Right cardiac atrium (tissue), 5 donors: ENCODE measurements at places on chromosomes 13 and 19. TPM values are rescaled to one million over a fixed set of nuclear protein-coding genes. Genes with fewer than 3 reads are reported as not detected.
A peak's percentile ranks its signal among the peaks of the same experiment; 100 is the strongest.

GRCh38 chr13:36163809-36164308 lies 32.7 kb upstream of the DCLK1 start:
- DNase-seq, result peak; percentile 75

DNA sequence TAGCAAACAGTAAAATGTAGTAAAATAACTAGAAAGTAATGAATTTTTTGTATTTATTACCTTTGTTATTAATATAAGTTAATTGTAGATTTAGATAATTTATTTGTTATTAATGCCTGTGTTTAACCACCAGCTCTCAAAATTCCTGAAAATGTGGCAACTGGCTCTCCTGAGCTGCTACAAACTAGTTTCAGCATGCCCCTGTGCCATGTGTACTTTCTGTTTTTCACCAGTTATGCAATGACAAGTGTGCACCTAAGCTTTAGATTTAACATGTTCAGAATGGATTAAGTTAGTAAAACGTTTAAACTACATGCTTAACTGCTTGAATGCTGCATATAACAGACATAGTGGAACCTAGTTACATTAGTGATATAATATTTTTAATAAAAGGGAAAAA lies 88.1 kb downstream of the POSTN start:
- DNase-seq, result no peak

Gene MIA
- total RNA-seq, result 3.1 TPM

DNA sequence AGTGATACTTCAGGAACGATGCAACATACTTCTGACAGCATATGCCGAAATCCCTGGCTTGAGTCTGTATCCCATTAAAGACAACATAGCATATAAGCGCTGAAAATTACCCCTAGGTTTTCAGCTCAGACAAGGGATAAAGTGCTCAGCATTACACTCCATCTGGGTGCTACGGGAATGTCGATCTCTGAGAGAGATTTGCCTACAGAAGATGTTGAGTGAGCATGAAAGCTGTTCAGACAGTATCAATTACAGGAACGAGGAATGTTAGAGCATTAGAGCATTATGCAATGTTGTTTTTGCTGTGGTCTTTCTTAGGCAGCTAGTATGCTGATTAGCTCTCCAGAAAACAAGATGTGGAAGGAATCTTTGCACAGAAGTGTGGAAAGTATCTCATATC lies 484.5 kb downstream of the LIG4 start:
- no peak for DNase-seq

DNA sequence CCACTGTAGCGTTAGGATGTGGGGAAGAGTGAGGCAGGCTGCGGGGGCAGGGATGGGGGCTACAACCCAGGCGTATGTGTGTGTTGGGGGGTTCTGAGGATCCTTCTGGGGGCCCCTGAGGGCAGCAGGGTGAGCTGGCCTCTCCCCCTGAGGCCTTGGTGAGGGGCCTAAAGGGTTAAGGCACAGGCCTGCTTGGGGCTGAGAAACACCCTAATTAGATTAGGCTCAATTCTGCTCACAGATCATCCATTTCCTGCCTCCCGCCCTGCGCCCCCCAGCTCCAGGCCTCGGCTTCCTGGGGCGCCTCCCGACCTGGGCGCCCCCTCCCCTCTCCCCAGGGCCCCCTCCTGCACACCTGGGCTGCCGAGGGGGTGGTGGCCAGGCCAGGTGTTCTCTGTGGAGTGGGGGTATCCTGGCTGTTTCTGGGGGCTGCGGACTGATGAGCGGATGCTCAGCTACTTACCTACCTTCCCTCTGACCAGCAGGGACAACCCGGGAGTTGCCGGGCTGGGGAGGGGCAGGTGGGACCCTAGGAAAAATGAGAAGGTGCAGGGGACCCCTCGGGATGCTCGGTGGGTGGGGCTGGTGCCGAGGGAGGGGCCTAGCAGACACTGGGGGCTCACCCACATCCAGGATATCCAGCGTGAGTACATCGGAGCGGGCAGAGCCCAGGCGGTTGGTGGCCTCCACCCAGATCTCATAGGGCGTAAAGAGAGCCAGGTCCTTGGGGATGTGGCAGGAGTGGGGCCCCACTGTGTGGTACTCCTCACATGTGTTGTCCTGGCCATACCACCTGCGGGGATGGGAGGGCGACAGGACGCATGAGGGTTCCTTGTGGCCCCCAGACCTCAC lies 8.6 kb downstream of the CRLF1 start:
- DNase-seq, result no peak

GRCh38 chr19:54481326-54481930 lies 8.3 kb upstream of the CDC42EP5 start:
- no peak for DNase-seq

DNA sequence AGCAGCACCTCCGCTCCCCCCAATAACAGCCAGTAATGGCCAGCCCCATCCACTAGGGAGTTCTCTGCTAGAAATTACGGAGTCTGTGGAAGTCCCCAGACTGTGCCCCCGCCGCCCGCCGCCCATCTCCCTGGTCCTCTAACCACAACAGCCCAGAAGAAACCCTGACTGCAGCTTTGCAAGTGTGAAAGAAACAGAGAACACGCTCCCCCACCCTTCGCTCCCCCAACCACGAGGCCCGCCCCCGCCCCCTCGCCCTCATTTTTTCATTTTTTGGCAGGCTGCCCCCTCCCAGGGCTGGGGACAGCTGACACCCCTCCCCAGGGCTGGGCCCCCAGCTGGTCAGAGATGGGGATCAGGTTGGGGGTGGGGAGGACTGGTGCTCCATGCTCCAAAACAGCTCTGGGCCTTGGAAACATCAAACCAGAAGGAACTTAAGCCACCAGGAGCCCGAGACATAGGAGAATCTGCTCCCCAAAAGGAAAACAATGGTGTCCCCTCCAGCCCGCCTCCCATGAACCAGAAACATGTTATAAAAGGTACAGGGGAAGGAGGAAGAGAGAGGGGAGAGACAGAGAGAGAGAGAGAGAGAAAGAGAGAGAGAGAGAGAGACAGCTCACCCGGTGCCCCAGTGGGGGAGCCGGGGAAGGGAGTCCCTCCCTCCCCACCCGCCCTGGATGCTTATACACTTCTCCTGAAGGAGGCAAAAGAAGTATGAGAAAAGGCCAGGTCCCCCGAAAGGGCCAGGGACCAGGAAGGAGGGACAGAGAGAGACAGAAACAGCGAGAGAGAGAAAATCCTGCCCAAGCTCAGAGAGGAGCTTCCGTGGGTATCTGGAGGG lies 29.8 kb upstream of the ASF1B start:
- no peak for DNase-seq

Gene FGF21
- not detected for total RNA-seq

Gene NDUFB7
- total RNA-seq, result 419 TPM

- DNase-seq, result no peak
Observed at GRCh38 chr13:72437458-72437857, 290.0 kb downstream of the MZT1 start.

DNA sequence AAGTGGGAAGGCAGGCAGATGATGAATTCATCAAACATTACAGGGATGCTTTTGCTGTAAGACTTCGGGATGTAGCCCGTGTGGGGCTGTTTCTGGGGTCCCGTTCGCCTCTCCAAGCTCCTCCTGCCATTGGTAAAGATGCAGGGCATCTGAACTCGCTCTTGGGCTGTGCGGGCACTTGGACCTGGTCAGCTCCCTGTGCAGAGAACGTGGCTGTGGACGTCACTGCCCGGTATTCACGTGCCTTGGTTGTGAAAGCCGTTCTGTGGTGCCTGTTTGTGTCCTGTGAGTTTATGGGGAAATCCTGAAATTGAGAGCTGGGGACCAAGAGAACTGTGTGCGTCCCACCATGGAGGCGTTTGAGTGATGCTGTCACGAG lies 5.4 kb downstream of the TFDP1 start:
- no peak for DNase-seq

Gene THSD8
- total RNA-seq, result 3.2 TPM

DNA sequence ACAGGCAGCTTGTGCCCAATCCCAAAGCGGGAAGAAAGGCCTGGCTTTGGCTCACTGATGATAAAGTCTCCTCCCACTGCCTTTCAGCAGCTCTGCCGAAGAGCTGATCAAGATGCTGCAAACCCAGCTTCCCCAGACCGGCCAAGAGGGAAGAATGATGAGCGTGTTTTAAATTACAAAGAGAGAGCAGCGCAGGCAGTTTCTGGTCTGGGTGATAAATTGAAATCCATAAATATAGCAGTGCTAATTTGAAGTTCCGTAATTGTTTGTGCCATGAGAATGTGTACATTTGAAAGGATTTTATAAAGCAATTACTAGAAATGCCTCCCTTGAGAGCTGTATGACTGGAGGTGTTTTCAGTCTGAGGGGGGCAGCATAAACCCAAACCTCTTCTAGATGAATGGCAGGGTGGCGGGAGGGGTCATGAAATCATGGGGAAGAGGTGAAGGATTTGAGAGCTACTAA lies 171.8 kb downstream of the STK24 start:
- DNase-seq, result peak; percentile 36

DNA sequence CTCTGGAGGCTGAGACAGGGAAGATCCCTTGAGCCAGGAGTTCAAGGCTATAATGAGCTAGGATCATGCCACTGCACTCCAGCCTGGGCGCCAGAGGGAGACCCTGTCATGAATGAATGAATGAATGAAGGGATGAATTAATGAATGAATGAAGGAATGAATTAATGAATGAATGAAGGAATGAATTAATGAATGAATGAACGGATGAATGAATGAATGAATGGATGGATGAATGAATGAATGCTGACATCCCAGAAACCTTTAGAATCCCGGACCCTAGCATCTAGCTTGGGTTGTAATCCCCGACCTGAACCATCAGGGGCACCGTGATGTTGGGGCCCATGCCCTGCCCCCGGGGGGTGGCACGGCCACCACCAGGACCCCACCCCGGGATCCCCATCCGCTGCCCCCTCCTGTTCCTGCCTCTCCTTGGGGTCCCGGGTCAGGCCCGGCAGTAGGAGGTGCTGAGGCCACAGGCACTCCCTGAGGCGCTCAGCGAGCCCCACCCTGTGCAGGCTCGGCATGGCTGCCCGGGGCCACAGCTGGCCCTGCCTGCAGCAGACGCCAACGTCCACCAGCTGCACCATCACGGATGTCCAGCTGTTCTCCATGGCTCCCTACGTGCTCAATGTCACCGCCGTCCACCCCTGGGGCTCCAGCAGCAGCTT lies 3.4 kb downstream of the EBI3 start:
- DNase-seq, result no peak
